ENCODE measurements at places on chromosomes 13 and 19.

- H3K4me3 ChIP-seq: no peak overlapping the region
- no peak for DNase-seq
- no peaks in the 10 kb centered on the region for H3K36me3 ChIP-seq
- no peaks in the 10 kb centered on the region for H3K4me1 ChIP-seq
These were observed 457.2 kb downstream of the IRS2 start for GRCh38 chr13:109329175-109329574.

GRCh38 chr19:19270749-19271571 is 2.1 kb downstream of the TM6SF2 start:
- no peak for DNase-seq
- peaks cover 22% of the 10 kb centered on the region for H3K27me3 ChIP-seq
- H3K27ac ChIP-seq: no peak overlapping the region
- no peak overlapping the region for H3K4me3 ChIP-seq

DNA sequence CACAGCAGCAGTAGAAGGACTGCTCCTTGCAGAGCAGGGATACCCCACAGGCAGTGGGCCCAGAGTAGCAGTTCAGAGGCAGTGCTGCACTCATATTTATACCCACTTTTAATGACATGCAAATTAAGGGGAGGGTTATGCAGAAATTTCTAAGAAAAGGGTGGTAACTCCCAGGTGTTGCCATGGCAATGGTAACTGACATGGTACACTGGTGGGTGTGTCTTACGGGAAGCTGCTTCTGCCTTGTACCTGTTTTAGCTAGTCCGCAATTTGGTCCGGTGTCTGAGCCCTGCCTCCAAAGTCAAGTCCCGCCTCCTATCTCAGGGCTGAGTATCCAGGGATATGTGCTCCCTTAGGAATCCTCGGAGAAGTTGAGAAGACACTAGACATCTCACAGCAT is 79.2 kb upstream of the UQCRFS1 start:
- no peak for DNase-seq
- H3K4me1 ChIP-seq: peaks cover 7% of the 10 kb centered on the region
- no peaks in the 10 kb centered on the region for H3K36me3 ChIP-seq

DNA sequence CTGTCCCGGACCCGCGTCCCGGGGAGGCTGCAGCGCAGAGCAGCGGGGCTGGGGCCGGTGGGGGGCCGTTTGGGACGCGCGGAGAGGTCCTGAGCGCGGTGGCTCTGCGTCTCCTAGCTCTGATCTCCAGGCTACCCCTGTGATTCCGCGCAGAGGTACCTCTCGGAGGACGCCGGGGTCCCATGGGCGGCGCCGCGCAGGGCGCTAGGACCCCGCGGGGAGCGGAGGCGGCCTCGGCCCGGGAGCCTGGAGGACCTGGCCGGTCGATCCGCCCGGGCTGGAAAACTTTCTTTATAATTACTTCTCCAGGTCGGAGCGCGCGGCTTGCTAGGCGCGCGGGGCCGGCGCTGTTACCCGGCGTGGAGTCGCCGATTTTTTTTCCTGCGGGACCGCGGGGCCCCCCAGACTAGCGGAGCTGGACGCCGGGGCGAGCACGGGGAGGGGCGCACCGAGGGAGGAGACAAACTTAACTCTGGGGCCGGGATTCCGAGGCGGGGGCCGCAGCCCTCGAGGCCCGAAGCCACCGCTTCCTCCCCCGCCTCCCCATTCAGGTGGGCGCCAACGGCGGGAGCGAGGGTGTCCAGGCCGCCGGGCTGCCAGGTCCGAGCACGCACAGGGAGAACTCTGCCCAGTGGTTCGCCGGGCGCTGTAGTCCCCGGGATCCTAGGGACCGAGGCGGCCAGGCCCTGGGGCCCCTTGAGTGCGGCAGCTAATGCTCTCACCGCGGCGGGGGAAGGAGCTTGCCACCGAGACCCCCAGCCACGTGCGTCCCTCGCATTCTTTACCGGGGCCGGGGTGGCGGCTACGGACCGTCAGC is 848 bp upstream of the CEBPA start:
- no peak for DNase-seq
- peaks cover 53% of the 10 kb centered on the region for H3K27me3 ChIP-seq
- H3K27ac ChIP-seq: no peak overlapping the region
- H3K4me1 ChIP-seq: peaks cover 3% of the 10 kb centered on the region
- H3K4me3 ChIP-seq: peak overlapping the region; percentile 65

DNA sequence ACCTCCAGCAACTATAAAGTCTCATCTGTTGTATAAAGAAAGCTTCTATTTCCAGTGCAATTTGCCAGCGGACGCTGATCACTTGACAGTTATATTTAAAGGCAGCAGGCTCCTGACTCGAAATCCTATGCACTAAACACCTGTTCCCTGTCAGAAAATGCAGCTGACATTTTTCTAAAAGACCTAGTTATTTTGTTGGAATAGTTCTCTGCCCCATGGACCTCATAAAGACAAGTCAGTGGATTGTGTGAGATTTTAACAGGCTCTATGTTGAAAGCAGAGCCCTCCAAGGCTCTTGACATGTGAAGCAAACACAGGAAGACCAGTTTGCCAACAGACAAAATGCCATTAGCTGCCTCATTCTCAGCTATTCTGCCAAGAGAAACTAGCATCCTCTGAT is 304.7 kb upstream of the KLF12 start:
- no peak overlapping the region for H3K27ac ChIP-seq
- H3K4me1 ChIP-seq: no peaks in the 10 kb centered on the region
- no peak overlapping the region for H3K4me3 ChIP-seq
- H3K27me3 ChIP-seq: peaks cover 3% of the 10 kb centered on the region
- DNase-seq: no peak
- no peaks in the 10 kb centered on the region for H3K36me3 ChIP-seq

DNA sequence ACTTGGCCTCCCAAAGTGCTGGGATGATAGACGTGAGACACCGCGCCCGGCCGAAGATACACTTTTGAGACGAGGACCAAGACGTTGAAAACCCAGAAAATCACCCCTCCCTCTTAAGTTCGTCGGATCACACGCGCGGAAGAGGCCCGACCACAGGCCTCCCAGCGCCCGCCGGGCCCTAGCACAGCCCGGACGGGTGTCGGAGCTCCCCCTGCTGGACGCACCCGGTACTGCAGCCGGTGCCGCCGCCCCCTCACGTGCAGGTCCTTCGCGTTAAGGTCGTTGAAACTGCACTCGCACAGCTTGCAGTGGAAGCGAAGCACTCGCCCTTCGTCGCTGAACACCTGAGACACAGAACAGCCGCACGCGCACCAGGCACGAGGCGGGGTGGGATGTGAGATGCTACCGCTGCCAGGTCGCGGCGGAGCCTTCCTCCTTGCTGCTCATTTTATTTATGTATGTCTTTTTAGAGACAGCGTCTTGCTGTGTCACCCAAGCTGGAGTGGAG is 35.7 kb upstream of the MATK start:
- H3K27me3 ChIP-seq: no peaks in the 10 kb centered on the region
- peak overlapping the region; percentile 75 for H3K27ac ChIP-seq
- H3K4me1 ChIP-seq: peaks cover 31% of the 10 kb centered on the region
- no peaks in the 10 kb centered on the region for H3K36me3 ChIP-seq
- DNase-seq: peak; percentile 98

DNA sequence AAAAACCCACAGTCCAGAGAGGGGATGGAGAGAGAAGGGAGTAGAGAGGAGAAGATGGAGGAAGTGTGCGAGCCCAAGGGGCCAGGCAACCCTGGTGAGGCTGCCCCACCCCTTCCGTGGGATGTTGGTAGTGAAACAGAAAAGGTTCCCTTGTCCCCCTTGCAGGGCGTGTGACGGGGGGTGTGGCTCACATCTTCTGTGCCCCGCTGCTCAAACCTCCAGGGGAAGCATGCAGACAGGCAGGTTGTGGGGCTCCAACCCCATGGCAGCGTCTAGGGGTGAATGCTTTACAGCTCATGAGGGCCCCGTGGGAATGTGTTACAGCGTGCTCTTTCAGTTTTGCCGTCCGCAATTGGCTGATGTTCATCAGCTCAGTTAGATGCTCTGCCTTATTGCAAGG is 14.7 kb upstream of the EVI5L start:
- H3K4me1 ChIP-seq: peaks cover 15% of the 10 kb centered on the region
- DNase-seq: peak; percentile 50
- H3K27ac ChIP-seq: no peak overlapping the region

Measured in activated T-cell treated with anti-CD3 and anti-CD28 coated beads, Interleukin-2, amount 50 U/mL, for 24 hours (primary cell).